Stimulated activated CD8-positive, alpha-beta memory T cell treated with anti-CD3 and anti-CD28 coated beads, Interleukin-7, amount 100 ng/mL, for 24 hours (primary cell): ENCODE measurements at places on chromosomes 1 and 21.

GRCh38 chr1:25795946-25796810 is 3.8 kb upstream of the SELENON start:
- DNase-seq = no peak

GRCh38 chr1:8061673-8062386 is 35.7 kb upstream of the ERRFI1 start:
- DNase-seq = no peak

- DNase-seq = no peak
Measured at GRCh38 chr1:54663725-54664124, 22.1 kb downstream of the MROH7 start.

GRCh38 chr1:65725064-65725463 is 67.6 kb upstream of the PDE4B start:
- no peak for DNase-seq

- DNase-seq = no peak
Measured at GRCh38 chr1:187270256-187270655, 441.5 kb downstream of the PLA2G4A start.

DNA sequence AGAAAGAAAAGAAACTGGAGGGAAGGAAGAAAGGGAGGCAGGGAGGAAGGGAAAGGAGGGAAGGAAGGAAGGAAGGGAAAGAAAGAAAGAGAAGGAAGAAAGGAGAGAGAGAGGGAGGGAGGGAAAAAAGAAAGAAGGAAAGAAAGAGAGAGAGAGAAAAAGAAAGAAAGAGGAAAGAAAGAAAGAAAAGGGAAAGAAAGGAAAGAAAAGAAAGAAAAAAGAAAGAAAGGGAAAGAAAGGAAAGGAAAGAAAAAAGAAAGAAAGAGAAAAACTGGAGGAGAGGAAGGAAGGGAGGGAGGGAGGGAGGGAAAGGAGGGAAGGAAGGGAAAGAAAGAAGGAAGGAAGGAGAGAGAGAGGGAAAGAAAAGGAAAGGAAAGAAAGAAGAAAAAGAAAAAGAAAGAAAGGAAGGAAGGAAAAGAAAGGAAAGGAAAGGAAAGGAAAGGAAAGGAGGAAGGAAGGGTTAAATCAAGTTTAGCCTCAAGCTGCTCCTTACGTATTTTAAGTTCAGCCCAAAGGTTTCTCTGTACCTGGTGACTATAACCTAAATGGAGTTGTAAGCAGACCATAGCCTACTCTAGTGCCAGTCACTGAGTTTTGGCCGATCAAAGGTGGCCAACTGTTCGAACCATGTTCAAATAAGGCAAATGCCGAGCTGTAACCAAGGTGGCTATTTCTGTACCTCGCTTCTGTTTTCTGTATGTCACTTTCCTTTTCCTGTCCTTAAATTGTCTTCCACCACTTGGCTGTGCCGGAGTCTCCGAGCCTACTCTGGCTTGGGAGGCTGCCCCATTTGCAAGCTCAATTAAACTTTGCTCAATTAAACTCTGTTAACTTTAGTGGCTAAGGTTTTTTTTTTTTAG is 37.8 kb upstream of the TMPRSS2 start:
- DNase-seq = no peak

DNA sequence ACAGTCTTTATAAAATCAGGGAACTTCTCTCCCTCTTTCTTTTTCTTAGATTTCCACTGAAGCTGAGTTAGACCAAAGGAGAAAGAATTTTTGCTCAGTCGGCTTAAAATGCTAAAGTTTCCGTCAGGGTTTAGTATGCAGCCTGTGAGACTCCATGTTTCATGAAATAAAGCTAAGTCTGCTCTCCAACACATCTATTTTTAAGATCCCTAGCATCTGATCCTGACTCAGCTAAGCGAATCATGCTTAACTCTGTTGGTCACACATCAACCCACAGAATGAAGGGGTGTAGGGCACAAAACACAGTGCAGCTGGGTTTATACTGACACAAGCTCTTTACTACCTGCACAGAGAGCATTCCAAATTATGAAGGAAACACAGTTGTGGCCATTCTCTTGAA is 102.4 kb upstream of the ZNF281 start:
- DNase-seq = no peak

DNA sequence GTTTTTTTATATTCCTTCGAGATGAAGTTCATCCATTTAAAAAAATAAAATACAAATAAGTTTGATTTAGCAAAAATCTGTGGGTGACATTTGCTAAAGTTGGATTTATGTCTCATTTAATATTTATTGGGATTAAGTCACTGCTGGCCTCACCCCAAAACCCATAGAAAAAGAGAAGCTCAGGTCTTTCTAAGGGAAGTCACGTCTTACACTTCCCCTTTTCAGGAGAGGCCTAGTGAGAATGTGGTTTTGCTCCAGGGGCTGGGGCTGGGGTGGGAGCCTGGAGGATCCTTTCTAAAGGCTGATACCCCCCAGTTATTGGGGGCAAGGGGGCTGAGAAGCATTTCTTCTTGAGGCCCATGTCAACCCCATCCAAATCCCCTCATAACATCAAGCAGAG is 300.3 kb downstream of the DSCAM start:
- no peak for DNase-seq

GRCh38 chr1:38025233-38025632 is 12.7 kb downstream of the UTP11 start:
- no peak for DNase-seq

- no peak for DNase-seq
Measured at GRCh38 chr1:58979086-58979485, 195.2 kb upstream of the JUN start.

DNA sequence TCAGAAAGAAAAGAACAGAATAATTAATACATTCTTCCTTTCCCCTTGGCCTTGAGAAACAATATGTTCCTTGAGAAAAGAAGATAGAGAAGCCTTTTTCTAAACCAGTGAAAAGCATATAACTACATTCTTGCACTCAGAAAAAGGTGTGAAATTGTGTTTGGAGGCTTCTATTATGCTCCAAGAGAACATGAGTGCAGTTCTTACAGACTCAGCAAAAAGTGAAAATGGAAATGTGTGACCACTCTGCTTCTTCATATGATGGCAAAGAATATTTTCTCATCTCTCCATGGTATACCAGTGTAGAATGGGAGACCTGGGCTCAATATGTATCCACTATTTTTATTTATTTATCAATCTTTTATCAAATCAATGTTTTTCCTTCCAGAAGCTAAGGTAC is 43.2 kb downstream of the ALG14 start:
- DNase-seq = no peak

GRCh38 chr21:15080526-15080925 is 15.7 kb upstream of the NRIP1 start:
- no peak for DNase-seq

- peak; percentile 26 for DNase-seq
Measured at GRCh38 chr1:20785907-20786252, 1.2 kb downstream of the HP1BP3 start.

GRCh38 chr1:168085401-168085872 is 51.3 kb downstream of the GPR161 start:
- DNase-seq = no peak

- DNase-seq = no peak
Measured at GRCh38 chr1:1092894-1093609, 18.9 kb upstream of the RNF223 start.
